ENCODE measurements at places on chromosomes 1 and 21.

- DNase-seq: no peak
Observed at GRCh38 chr21:16302851-16303282, 573.1 kb downstream of the USP25 start.

- no peak for DNase-seq
Observed at GRCh38 chr1:182170891-182171461, 109.5 kb upstream of the ZNF648 start.

DNA sequence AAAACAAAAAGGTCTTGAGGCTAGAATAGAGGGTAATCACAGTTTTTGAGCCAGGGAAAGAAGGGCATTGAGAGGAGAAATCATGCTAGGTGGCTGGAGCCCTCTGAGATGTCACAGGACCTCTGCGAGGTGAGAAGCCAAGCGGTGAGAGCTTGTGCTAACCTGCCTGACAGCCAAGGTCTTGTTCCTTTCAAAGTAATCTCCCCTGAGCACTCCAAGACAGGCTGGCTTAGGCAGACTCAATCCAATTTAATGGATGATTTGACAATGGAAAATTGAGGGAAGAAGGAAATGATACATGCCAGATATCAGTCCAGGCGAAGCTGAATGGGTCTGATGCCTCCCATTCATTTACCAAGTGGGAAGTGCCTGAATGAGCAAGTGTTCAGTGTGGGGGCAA lies 311.9 kb upstream of the PTBP2 start:
- no peak for DNase-seq

DNA sequence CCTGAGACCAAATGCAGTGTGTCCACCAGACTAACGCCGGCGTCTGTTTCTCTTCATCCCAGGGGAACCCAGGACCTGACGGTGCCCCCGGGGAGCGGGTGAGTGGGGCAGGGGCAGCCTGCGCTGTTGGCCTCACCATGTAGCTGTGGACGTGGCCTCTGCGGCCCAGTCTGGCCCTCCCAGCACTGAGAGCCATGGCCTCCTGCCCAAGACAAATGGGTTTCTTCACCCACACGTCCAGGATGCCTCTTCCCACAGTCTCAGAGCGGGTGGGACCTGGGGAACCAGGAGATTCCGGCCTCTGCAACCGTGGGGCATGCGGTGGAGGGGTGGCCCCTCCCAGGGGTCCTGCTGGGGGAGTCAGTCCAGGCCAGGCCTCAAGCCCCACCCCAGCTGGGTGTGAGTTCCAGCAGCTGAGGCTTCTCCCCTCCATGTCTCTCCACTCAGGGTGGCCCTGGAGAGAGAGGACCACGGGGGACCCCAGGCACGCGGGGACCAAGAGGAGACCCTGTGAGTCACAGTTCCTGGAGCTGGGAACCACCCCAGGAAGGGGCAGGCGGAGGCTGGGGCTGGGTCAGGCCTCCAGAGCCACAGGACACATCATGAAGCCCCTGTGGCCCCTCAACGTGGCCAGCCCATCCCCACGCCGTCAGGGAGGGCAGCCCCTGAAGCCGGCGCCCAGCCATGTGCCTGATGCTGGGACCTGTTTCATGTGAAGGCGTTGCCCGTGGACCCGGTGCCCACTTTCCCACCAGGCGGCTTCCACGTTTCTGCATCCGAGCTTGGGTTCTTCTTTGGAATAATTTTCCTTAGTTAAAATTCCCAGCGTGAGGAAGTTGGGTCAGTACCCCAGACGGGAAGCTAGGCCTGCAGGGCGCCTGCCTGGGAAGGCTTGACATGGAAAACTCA lies 11.0 kb downstream of the COL6A1 start:
- DNase-seq: no peak
